Suprapubic skin (tissue), 4 donors: ENCODE measurements at places on chromosomes 1 and 21.

GRCh38 chr1:113678159-113678469 is 81.2 kb downstream of the PHTF1 start:
- H3K36me3 ChIP-seq: peaks cover 4% of the 10 kb centered on the region
- H3K27me3 ChIP-seq: no peaks in the 10 kb centered on the region
- no peak overlapping the region for H3K4me3 ChIP-seq
- DNase-seq: no peak
- no peak overlapping the region for H3K27ac ChIP-seq

- H3K36me3 ChIP-seq: no peaks in the 10 kb centered on the region
- H3K4me3 ChIP-seq: no peak overlapping the region
- no peak for DNase-seq
- H3K27ac ChIP-seq: no peak overlapping the region
- H3K27me3 ChIP-seq: no peaks in the 10 kb centered on the region
These were observed 12.2 kb downstream of the CDC42BPA start for GRCh38 chr1:227305894-227306626.

GRCh38 chr1:4526747-4527146 is 127.7 kb upstream of the AJAP1 start:
- H3K4me1 ChIP-seq: no peaks in the 10 kb centered on the region
- H3K27me3 ChIP-seq: peaks cover 39% of the 10 kb centered on the region
- DNase-seq: no peak
- no peak overlapping the region for H3K27ac ChIP-seq
- H3K4me3 ChIP-seq: no peak overlapping the region

DNA sequence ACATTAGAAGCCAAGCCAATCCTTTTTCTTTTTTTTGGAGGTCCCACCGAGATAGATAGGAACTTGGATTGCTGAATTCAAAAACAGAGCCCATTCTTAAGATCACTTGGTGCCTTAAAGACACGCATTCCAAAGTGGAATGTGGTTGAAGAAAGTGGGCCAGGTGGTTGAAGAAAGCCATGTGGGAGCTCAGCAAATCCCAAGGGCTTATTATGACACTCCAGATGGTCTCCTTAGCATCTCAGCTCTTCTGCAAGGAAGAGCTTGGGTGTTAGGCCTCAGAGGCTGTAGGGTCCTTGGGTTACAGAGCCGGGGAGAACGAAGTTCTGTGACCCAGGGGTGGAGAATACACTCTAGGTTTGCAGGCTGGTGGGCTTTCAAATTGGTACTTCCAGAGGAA is 13.5 kb downstream of the TOR3A start:
- no peak for DNase-seq
- H3K27ac ChIP-seq: peak overlapping the region; percentile 51
- H3K36me3 ChIP-seq: peaks cover 76% of the 10 kb centered on the region

- H3K27me3 ChIP-seq: no peaks in the 10 kb centered on the region
- H3K4me3 ChIP-seq: no peak overlapping the region
- no peak overlapping the region for H3K27ac ChIP-seq
- peaks cover 68% of the 10 kb centered on the region for H3K4me1 ChIP-seq
- peaks cover 7% of the 10 kb centered on the region for H3K36me3 ChIP-seq
These were observed 12.7 kb downstream of the TPM3 start for GRCh38 chr1:154178911-154179811.

DNA sequence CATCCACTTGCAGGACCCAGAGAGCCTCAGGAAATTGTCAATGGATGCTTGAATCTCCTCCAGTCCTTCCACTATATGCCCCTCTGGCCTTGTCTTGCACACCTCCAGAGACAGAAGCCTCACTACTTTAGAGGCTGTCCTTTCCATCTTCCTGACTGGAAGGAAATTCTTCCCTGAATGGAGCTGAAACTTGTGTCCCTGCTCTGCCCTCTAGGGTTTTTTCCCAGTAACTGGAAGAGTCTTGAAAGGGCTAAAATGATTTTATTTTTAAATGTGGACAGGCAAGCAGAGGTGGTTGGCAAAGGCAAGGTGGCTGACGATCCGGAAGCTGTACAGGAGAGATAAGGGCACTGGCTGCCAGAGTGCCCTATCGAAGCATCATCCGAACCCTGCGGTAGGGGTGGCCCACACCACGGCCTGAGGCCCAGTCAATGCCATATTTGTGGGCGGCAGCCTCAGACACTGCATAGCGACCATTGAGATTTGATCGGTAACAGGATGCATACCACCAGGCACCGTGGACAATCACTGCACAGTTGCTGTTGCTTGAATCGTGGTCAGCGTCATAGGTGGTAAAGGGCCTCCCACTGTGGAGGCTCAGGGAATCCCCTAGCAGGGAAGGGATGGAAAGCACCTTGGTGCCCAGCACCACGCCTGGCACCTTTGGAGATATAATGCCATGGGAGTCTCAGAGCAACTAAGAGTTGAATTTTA is 2.3 kb upstream of the MAP3K6 start:
- no peak for DNase-seq
- no peak overlapping the region for H3K4me3 ChIP-seq
- H3K36me3 ChIP-seq: peaks cover 6% of the 10 kb centered on the region
- H3K27ac ChIP-seq: peak overlapping the region; percentile 67

- DNase-seq: no peak
- no peaks in the 10 kb centered on the region for H3K27me3 ChIP-seq
- no peaks in the 10 kb centered on the region for H3K36me3 ChIP-seq
- no peak overlapping the region for H3K27ac ChIP-seq
- no peak overlapping the region for H3K4me3 ChIP-seq
- H3K4me1 ChIP-seq: peaks cover 26% of the 10 kb centered on the region
These were observed 94.7 kb downstream of the SIK1 start for GRCh38 chr21:43331962-43332828.

DNA sequence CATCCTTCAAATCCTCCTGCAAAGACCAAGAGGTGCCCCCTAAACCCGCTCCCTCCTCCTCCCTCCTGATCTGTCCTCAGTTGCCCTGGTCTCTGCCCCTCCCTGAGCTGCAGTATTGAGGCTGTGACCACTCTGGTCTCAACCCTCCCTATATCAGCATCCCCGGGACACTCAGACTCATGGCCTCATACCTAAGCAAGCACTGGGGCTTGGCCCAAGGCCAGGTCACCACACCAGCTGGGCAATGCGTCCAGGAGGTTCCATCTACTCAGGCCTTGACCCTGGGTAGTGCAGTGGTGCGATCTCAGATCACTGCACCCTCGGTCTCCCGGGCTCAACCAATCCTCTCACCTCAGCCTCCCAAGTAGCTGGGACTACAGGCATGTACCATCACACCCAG is 9.8 kb downstream of the KIF17 start:
- H3K27me3 ChIP-seq: no peaks in the 10 kb centered on the region
- H3K36me3 ChIP-seq: no peaks in the 10 kb centered on the region
- DNase-seq: no peak
- H3K4me3 ChIP-seq: no peak overlapping the region
- H3K4me1 ChIP-seq: no peaks in the 10 kb centered on the region

GRCh38 chr1:233025567-233025966 is 75.2 kb downstream of the NTPCR start:
- no peak for DNase-seq
- no peaks in the 10 kb centered on the region for H3K4me1 ChIP-seq
- H3K27ac ChIP-seq: no peak overlapping the region
- H3K36me3 ChIP-seq: no peaks in the 10 kb centered on the region
- H3K4me3 ChIP-seq: no peak overlapping the region

DNA sequence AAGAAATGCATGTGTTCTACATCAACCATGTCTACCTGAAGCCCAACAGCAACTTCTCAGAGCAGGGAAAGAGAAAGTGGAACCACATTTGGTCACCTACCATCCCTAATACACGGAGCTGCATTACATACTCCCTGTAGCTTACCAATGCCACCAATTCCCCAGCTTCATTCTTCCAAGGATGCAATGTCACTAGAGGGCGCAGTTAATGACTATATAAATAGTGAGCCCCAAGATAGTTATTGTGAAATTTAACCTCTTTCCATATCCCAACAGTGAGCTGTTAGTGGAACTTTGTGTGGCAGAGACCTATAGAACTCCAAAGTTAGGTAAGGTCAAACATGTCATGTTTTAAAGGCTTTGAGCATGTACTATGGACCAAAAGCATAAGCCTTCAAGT is 618.3 kb downstream of the SMYD3 start:
- no peak overlapping the region for H3K4me3 ChIP-seq
- no peaks in the 10 kb centered on the region for H3K4me1 ChIP-seq
- no peaks in the 10 kb centered on the region for H3K27me3 ChIP-seq
- no peak for DNase-seq
- no peaks in the 10 kb centered on the region for H3K36me3 ChIP-seq
- H3K27ac ChIP-seq: no peak overlapping the region

DNA sequence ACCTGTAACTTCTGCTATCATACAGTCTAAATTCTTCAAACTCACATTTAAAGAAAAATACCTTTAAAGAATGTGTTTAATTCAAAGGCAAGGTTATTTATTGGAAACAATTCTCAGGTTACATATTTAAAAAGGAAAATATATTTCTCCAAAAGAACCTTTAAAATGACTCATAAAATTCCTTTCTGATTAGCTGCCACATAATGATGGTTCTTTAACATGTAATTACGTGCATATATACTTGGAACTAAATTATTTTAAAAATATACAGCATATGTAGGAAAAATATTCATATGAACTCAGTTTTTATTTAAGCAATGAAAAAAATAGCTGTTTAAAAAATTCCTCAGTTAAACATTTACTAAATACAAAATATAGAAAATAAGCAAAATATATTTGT is 173.6 kb downstream of the COP1 start:
- no peak overlapping the region for H3K4me3 ChIP-seq
- H3K27ac ChIP-seq: no peak overlapping the region
- DNase-seq: no peak
- no peaks in the 10 kb centered on the region for H3K4me1 ChIP-seq

DNA sequence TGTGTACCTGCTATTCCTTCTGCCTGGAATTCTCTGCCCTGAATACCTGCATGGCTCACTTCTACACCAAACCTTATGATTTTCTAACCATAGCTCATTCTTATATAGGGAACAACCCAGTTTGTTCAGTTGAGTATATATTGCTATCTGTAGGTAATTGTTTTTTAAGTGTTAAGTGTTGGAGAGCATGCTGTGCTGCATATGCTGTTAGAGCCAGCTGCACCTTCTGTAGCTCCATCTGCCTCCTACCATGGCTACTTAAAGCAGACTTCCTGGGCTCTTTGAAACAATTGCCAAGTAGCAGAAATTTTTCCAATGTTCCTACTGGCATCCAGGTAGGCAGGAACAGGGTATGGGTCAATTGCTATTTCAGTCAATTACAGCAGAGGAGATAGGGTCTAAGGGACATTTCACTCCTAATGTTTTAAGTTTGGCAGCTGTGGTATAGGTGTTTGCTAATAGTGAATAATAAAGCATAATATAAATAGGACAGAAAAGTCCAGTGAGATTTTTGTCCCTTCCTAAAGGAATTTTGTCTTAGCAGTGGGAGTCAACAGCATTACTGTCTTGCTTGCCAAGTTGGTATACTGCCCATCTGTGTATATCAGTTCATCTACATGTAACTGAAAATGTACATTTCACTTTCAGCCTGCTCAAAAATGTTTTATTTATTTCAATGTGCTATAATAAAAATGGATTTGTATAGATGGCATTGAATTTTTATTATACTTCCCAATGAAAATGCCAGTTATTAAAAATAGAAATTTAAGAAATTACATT is 34.0 kb upstream of the C1orf115 start:
- no peak overlapping the region for H3K4me3 ChIP-seq
- no peak overlapping the region for H3K27ac ChIP-seq
- peaks cover 11% of the 10 kb centered on the region for H3K36me3 ChIP-seq
- no peaks in the 10 kb centered on the region for H3K4me1 ChIP-seq
- no peak for DNase-seq
- H3K27me3 ChIP-seq: no peaks in the 10 kb centered on the region

GRCh38 chr1:151510614-151510956 is 602 bp upstream of the CGN start:
- peaks cover 39% of the 10 kb centered on the region for H3K4me1 ChIP-seq
- H3K27ac ChIP-seq: peak overlapping the region; percentile 72
- no peak for DNase-seq
- no peaks in the 10 kb centered on the region for H3K27me3 ChIP-seq

GRCh38 chr1:63645317-63645716 is 52.1 kb downstream of the PGM1 start:
- H3K4me1 ChIP-seq: peaks cover 16% of the 10 kb centered on the region
- no peak for DNase-seq
- H3K27me3 ChIP-seq: no peaks in the 10 kb centered on the region
- peaks cover 13% of the 10 kb centered on the region for H3K36me3 ChIP-seq

GRCh38 chr1:3219005-3219790 is 150.2 kb downstream of the PRDM16 start:
- H3K27me3 ChIP-seq: peaks cover 95% of the 10 kb centered on the region
- no peak overlapping the region for H3K4me3 ChIP-seq
- DNase-seq: no peak
- H3K36me3 ChIP-seq: no peaks in the 10 kb centered on the region
- peaks cover 15% of the 10 kb centered on the region for H3K4me1 ChIP-seq

- no peaks in the 10 kb centered on the region for H3K36me3 ChIP-seq
- H3K4me1 ChIP-seq: peaks cover 26% of the 10 kb centered on the region
- no peak overlapping the region for H3K4me3 ChIP-seq
- no peaks in the 10 kb centered on the region for H3K27me3 ChIP-seq
These were observed 13.9 kb downstream of the RC3H1 start for GRCh38 chr1:174008269-174008668.

DNA sequence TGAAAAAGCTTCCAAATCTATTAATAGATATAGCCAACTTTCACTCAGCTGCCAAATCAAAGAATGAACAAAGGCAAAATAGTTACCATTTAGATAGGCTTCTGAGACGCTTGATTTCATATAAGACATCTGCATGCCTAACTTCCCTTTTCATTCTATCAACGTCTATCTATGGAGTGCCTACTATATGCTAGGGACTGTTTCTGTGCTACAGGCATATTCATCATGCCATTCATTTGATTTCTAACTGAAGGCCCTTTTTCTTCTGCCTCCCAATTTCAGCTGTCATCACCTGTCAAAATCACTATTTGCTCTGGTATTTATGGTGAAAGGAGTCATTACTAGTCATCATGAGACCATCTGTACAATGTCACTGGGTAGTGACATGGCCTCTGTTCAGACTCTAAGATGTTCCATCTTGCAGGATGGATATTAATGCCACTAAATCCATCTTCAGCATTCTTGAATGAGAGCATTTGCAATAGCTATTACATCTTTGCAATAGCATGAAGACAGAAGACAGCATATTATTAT is 4.3 kb upstream of the KRTAP13-1 start:
- H3K27me3 ChIP-seq: no peaks in the 10 kb centered on the region
- no peak overlapping the region for H3K4me3 ChIP-seq
- H3K36me3 ChIP-seq: no peaks in the 10 kb centered on the region
- no peak for DNase-seq
- no peak overlapping the region for H3K27ac ChIP-seq

DNA sequence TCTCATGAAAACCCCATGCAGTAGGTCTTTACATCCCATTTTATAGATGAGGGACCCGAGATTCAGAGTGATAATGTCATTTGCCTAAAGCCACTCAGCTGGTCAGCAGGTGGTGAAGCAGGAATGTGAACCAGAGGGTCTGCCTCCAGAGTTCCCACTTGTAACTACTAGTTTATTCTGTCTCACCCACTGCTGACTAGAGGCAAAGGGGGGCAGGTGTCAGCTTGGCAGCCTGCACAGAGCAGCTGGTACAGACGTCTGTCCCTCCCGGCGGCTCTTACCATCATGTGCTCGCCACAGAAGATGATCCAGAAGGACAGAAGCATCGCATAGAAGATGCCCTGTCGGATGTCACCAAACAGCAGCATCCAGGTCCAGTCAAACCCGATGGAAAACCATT is 82.4 kb downstream of the WLS start:
- H3K36me3 ChIP-seq: peaks cover 65% of the 10 kb centered on the region
- DNase-seq: no peak
- H3K4me1 ChIP-seq: peaks cover 9% of the 10 kb centered on the region
- no peak overlapping the region for H3K4me3 ChIP-seq
- no peaks in the 10 kb centered on the region for H3K27me3 ChIP-seq
- no peak overlapping the region for H3K27ac ChIP-seq
